ENCODE measurements at places on chromosomes 7 and 10.

- no peaks in the 10 kb centered on the region for H3K36me3 ChIP-seq
- peaks cover 2% of the 10 kb centered on the region for H3K27me3 ChIP-seq
- H3K4me1 ChIP-seq = no peaks in the 10 kb centered on the region
- DNase-seq = no peak
Observed at GRCh38 chr7:77368974-77369373, 47.2 kb downstream of the GSAP start.

DNA sequence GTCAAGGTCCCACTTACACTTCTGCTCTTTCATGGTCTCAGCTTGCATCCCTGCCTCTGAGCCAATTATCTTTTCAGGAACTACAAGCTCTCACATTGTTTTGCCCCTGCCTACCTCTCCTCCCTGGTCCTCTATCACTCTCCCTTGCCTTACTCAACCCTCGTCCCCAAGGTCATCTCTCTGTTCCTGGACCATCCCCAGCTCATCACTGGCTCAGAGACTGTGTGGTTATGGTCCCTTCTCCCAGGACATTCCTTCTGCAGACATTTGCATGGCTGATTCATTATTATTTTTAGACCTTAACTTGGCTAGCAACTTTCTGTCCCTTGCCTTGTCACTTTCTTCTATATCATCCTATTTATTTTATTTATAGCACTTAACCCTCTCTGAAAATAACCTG lies 17.8 kb upstream of the GPAM start:
- H3K27ac ChIP-seq = no peak overlapping the region
- H3K36me3 ChIP-seq = no peaks in the 10 kb centered on the region
- H3K4me3 ChIP-seq = no peak overlapping the region

DNA sequence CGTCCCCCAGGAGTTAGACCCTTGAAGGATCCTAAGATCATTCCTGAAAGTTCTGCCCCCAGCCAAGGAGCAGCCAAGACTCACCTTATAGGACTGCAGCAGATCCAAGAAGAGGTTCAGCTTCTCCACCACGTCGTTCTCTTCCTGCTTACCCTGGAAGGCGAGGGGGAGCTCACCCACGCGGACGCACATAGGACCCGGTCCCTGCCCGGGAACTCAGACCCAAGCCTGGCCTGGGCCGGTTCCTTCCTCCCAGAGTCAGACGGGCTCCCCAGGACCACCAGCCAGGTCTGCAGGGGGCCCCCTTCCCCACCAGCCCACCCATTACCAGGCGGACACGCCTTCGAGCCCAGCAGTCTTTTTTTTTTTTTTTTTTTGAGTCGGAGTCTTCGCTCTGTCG lies 15.6 kb downstream of the NUDT1 start:
- H3K27ac ChIP-seq = peak overlapping the region; percentile 72
- no peak for DNase-seq
- H3K36me3 ChIP-seq = peaks cover 15% of the 10 kb centered on the region

DNA sequence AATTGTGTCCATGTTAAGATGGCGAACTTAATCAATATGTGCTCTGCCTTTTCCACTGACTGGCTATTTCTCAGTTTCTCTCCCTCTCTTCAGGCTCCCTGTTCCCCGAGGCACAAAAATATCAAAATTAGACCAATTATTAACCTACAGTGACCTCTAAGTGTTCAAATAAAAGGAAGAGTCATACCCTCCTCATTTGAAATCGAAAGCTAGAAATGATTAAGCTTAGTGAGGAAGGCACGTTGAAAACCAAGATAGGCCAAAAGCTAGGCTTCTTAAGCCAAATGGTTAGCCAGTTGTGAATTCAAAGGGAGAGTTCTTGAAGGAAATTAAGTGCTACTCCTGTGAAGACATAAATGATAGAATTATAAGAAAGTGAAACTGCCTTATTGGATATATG lies 81.1 kb upstream of the MBL2 start:
- no peak overlapping the region for H3K27ac ChIP-seq
- no peak overlapping the region for H3K4me3 ChIP-seq
- no peak for DNase-seq
- no peaks in the 10 kb centered on the region for H3K4me1 ChIP-seq

DNA sequence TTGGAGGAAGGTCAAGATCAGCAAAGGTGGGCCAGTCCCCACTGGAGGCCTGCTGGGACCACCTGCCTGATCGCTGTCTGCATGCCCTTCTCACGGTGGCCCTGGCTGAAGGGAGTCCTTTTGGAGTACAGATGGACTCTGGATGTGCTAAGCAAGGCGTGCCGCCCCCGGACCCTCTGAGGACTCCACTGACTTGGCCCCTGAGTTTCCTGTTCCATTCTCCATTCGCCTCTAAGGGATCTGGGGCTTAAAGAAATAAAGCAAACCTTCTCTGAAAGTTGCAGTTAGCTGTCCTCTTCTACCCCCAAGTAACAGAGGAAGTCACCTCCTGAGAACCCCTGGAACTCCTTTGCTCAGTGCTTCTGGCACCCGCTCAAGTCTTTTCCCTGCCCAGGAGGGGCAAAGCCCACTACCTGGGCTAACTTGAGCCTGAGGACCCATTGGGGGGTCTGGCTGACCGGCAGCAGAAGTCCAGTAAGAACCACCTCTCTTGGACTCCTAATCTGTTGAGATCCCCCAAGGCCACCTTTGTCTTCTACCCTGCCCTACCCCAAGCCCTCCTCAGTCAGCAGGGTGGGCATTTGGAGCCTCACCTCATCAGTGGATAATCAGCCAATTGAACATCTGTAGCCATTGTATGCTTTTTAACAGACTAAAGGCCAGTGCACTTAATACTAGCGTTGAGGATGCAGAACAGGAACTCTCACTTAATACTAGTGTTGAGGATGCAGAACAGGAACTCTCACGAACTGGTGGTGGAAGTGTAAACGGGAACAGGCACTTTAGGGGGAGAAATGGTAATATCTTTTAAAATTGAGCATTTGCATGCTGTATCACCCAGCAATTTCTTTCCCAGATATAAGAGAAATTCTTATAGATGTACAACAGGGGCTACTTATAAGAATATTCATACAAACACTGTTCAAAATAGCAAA lies 2.2 kb downstream of the TBATA start:
- peaks cover 28% of the 10 kb centered on the region for H3K4me1 ChIP-seq
- H3K36me3 ChIP-seq = no peaks in the 10 kb centered on the region
- H3K4me3 ChIP-seq = no peak overlapping the region
- DNase-seq = no peak

GRCh38 chr10:103736763-103737162 lies 118.6 kb downstream of the SH3PXD2A start:
- peaks cover 12% of the 10 kb centered on the region for H3K36me3 ChIP-seq
- H3K27me3 ChIP-seq = peaks cover 3% of the 10 kb centered on the region
- no peak overlapping the region for H3K4me3 ChIP-seq
- no peak overlapping the region for H3K27ac ChIP-seq
- no peak for DNase-seq
- peaks cover 76% of the 10 kb centered on the region for H3K4me1 ChIP-seq
